ENCODE measurements at places on chromosomes 7 and 10.

DNA sequence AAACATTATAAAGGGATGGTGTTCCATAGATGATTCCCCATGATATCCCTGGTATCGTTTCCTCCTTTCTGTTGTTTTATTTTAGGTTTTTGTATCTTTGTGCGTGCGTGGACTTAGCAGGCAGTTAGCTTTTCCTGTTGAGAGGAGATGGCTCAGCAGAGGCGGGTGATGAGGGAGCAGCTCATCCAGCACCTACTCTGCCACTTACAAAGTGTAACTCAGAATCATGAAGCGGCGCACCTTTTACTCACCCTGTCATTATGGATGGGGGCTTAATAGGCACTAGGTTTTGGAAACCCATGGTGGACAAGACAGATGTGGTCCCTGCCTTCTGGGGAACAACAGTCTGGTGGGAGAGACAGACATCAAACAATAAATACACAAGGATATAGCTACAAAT is 17.1 kb downstream of the FAM241B start:
- no peak for DNase-seq

DNA sequence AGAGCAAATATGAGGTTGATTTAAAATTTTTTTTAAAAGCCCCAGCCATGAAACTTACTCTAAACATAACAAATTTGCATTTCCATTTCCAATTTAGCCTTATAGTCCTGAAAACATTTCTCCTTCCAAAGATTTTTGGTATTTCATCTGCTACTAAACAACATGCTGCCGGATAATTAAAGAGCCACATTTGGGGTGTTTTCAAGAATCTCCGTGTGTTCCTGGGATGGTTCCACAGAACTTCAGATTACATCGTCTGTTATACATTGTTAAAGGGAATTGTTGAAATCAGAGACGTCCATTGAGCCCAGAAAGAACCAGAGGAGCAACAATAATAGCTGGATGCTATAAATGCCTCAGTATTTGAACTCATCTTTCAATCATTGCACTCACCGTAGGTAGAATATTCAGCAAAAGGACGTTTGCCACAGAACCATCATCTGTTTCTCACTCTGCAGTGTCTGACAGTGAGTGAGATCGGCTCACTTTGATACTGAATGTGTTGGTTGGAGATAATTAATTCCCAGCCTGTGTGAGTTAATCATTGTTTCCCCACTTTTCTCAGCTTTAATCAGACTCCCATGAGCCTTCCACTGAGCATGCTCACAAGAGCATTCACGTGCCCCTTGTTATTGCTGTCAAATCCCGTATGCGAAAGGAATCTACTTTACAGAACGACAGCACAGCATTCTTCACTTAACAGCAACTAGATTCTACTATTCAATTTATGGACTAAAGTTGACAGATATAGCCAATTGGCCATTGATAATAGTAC is 128.4 kb upstream of the PALS2 start:
- DNase-seq: no peak

DNA sequence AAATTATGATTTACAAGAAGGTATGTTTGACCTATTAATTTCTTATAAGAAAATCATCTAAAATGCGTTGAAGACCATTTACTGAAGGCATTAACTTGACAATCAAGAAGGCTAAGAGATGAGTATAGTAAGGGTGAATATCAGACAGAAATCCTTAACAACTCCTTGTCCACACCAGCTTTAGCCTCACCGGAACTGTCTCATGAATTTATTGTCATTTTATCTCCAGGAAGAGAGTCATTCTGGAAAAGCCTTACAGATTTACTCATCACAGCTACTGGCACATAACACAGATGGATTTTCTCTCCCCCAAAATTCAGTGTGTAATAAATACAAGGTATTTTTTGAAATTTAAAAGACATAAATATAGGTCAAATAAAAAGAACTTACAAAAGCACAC is 129.4 kb upstream of the LSM8 start:
- no peak for DNase-seq

GRCh38 chr7:138212314-138212713 is 136.1 kb downstream of the AKR1D1 start:
- DNase-seq: no peak

- DNase-seq: no peak
Measured at GRCh38 chr10:3136336-3136735, 36.2 kb downstream of the PITRM1 start.

Measured in sciatic nerve (tissue), 2 donors.